Right lobe of liver (tissue), 6 donors: ENCODE measurements at places on chromosomes 2 and 18. TPM values are rescaled to one million over a fixed set of nuclear protein-coding genes. Genes with fewer than 3 reads are reported as not detected.

GRCh38 chr2:164841719-164842623 lies at the start of gene COBLL1:
Gene COBLL1, minus strand, starts transcription at chr2:164841823. Its CDS starts 627 bp downstream, at chr2:164841196.
- peak; percentile 84 for DNase-seq

DNA sequence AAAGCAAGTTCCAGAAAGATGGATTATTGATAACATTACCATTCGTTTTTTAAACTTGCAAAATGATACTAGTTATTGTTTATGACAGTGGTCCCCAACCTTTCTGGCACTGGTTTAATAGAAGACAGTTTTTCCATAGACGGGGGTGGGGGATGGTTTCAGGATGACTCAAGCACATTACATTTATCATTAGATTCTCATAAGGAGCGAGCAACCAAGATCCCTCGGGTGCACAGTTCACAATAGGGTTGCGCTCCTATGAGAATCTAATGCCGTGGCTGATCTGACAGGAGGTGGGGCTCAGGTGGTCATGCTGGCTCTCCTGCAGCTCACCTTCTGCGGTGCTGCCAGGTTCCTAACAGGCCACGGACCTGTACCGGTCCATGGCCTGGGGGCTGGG lies 86.2 kb downstream of the BCL2 start:
- DNase-seq: no peak

- no peak for DNase-seq
These were observed 110.2 kb upstream of the TRIB2 start for GRCh38 chr2:12606472-12607000.

- no peak for DNase-seq
These were observed 123.3 kb upstream of the DCC start for GRCh38 chr18:52216666-52217065.

DNA sequence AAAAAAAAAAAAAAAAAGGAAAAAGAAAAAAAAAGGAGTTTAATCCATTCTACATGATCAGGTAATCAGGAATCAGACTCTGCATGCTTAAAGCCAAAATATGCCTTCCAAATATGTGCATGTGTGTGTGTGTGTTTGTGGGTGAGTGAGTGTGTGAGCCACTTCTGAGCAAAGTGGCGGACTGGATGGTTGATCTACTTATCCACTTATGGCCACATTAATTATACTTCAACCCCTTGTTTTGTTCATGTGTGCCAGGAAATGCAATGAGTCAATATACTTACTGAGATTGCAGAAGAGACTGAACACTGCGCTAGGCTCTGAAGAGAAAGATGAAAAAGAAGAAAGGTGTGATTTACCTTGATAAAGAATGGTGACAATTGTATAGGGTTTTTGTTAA lies 586.5 kb upstream of the NXPH2 start:
- DNase-seq: no peak

DNA sequence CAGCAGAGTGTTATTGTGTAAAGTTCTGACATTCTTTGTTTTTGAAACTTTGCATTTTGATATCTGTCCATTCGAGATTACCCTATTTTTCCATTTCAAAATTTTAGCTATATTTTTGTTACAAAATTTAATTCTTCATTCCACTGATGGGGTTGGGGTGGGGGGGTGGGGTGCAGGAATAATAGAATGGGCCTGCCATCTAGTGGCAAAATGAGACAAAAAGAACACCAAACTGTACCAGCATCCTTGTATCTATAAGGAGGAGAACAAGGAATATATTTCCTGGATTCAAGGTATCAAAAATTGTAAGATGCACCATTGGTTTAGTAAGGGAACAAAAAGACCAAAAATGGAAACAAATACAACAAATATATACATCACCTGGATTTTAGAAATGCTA lies 27.9 kb upstream of the TTR start:
- no peak for DNase-seq

DNA sequence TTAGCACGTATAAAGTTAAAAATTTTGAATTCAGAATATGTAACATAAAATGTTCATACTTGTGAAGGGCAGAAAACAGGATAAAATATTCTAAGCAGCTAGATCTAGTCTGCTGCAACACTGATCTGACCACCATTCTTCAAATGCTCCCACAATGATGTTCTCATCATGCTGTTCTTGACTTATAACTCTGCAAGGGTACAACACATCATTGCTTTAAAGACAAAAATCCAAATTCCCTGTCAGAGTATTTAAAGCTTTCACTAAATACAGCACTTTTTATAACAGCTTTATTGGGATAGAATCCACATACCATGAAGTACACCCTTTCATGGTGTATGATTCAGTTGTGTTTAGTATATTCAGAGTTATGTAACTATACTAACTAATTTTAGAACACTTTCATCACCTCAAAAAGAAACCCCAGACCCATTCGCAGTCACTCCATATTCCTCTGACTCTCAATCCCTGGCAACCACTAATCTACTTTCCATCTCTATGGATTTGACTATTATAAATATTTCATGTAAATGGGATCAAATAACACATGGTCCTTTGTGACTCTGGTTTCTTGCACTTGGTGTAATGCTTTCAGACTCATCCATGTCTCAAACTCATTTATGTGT lies 56.4 kb downstream of the MAP4K3 start:
- no peak for DNase-seq

DNA sequence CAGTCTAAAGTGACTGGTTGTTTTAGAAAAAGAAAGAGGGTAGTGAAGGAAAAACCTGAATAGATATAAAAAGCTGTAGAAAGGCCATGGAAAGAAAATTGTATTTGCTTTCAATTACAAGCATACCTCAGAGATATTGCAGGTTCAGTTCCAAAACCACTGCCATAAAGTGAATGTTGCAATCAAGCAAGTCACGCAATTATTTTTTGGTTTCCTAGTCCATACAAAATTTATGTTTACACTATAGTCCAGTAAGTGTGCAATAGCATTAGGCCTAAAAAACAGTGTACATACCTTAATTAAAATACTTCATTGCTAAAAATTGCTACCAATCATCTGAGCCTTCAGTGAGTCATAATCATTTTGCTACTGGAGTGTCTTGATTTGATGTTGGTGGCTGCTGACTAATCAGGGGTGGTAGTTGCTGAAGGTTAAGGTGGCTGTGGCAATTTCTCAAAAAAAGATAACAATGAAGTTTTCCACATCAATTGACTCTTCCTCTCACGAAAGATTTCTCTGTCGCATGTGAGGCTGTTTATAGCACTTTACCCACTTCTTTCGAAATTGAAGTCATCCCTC lies 2003.8 kb upstream of the PIK3C3 start:
- DNase-seq: no peak

DNA sequence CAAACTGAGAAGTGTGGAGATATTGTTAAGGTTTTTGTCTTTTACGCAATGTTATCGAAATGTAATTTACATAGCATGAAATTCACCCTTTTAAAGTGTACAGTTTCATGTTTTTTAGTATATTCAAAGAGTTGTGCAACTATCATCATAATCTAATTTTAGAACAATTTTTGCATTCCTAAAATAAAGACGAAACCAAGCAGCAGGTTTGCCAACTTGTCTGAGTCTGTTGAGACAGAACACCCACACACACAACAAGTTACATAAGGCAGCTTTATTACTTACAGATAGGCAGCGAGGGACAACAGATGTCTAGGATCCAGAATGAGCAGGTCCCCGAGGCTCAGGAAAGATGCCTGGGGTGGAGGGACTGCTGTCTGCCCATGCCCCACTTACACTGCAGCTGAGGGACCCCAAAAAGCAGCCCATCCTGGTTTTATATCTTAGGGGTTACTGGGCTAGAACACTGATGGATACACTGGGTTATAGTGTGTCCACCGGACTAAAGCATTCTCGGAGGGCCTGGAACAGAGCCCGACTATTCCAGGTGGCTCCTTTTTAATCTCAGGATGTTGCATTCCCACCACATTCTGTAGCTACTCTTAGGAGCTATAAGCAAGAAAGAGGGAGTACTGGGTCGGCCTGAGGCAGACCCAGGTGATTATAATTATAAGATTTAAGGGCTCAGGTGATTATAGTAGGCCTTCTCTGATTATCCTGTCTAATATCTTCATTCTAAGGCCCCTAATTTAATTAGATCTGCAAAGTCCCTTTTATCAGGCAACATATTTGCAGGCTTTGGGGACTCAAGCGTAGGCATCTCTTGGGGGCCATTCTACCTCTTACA lies 150.2 kb upstream of the DOK6 start:
- no peak for DNase-seq

GRCh38 chr2:238873381-238873801 lies 25.5 kb downstream of the TWIST2 start:
- DNase-seq: no peak

DNA sequence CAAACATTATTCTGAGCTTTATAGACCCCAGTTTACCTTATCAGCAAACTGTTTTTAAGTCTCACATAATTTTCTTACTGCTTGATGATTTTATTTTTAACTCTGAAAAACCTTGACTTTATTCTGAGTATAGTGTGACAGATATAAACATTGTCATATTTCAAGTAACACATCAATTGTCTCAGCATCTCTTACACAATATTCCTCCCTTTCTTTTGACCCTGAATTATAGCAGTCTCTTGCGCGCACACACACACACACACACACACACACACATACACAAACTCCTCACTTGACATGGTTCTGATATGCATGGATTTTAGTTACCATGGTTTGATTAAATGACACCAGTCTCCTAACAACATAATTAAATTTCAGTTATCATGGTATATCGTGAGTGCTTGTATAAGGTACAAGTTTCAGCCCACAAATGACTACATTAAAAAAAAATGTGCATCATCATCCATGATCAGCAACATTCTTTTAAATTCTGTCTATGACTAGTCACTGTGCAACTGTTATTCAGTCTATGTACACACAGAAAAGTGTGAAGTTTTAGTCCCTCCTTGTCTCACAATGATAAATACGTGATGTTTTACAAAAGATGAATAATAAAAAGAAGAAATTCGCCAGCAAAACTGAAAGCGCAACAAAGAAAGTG lies 39.5 kb upstream of the TACR1 start:
- no peak for DNase-seq

- no peak for DNase-seq
These were observed 72.5 kb downstream of the RBM43 start for GRCh38 chr2:151189125-151189524.

DNA sequence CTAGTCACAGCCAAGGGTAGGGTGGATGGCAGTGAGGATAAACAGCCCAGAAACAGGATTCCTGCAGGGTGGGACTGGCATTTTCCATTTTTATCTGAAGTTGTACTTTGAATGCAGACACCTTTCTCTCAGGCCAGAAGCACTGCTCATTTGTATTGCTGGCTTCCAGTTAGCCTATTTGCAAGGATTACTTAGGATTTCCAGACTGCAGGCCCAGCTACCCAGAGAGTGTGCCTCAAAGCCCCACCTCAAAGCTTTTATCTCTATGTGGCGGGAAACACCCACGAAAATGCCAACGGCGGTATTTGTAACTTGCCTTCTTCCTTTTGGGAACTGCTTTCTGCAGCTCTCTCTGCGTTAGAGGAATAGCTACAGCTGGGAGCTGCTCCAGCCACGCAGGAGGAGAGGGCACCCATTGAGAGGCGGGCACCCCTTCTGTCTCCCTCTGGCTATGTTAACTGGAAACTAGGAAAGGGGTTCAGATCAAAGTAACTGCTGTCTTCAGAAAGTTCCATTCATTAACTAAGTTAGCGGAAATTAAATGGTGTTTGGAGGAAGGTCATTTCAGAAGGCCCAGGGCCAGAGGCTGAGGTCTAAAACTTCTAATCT lies 144.9 kb downstream of the TGIF1 start:
- no peak for DNase-seq

- DNase-seq: no peak
These were observed 75.5 kb upstream of the SULT1C3 start for GRCh38 chr2:108164318-108164717.

DNA sequence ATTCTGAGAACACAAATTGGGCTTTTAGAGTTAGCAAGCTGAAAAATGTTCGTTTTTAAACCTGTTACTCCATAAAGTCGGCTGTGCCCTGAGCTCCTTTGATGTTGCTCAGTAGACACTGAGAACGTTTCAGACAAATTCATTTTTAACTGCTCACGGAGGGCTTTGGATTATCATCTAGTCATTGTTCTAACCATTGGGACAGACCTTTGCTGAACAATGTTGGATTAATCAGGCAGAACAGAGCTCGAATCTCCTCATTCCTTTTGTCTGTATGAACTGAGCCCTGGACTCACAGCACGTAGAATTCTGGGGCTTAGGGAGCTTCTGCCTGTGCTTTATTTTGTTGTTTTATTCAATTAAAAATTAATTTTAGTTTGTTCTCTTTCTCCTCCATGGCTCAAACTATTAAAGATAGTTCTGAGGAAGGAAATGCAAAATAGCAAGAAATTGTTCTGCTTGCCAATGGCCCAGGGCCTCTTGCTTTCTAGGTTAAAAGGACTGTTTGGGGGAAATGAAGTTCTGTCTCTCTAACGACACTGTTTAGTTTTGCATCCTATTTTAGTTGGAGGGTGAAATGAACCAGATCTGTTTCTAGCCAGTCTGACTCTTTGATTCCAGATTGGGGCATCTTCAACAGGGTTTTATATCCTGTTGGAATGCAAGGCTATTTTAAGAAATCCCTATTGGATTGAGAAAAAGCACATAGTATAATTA lies 114.7 kb upstream of the CXCR4 start:
- DNase-seq: no peak

DNA sequence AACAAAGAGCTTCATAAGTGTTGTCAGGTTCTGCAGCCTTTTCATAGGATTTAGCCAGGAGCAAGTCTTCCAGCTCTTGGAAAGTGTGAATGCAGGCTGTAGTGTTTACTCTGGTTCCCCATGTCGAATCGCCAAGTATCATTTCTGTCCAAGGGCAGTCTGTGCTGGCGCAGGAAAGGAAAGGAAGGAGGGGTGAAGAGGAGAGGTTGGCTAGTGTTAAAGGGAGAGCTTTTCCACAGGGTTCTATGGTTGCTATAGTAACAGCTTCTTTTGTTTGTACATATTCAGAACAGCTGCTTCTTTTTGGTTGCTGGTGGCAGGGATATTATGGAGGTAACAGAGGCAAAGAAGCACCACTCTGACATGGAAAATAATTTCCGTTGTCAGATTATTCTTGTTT lies 69.9 kb downstream of the KCNH7 start:
- no peak for DNase-seq

DNA sequence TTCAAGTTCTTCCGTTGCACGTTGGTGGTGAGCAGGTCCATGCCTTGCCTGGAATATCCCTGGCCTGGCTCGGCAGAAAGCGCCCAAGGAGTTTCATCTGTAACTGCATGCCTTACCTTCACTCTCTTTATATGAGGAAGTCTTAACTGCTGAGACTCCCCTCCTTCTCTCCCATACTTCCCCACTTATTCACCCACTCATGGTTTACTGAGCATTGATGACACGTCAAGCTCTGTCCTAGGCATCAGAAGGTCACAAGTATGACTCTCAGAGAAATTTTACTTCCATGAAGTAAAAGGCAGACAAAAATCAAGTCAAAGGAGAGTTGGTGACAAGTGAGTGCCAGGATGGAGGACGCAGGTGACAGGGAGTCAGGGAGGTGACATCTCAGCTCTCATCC lies 68.2 kb downstream of the TBC1D8 start:
- no peak for DNase-seq

GRCh38 chr2:127954857-127955256 lies 69.1 kb upstream of the AMMECR1L start:
- no peak for DNase-seq

The SFXN5 gene
- 33.1 TPM for total RNA-seq

The SERPINB7 gene
- not detected for total RNA-seq

The NEB gene
- total RNA-seq: 1.4 TPM

The SP5 gene
- total RNA-seq: 1.4 TPM

The CDKL4 gene
- 0.18 TPM for total RNA-seq

The MPPE1 gene
- total RNA-seq: 40.9 TPM

The SNTG2 gene
- total RNA-seq: not detected
